ENCODE measurements at places on chromosomes 16 and 17. TPM values are rescaled to one million over a fixed set of nuclear protein-coding genes. Genes with fewer than 3 reads are reported as not detected.

DNA sequence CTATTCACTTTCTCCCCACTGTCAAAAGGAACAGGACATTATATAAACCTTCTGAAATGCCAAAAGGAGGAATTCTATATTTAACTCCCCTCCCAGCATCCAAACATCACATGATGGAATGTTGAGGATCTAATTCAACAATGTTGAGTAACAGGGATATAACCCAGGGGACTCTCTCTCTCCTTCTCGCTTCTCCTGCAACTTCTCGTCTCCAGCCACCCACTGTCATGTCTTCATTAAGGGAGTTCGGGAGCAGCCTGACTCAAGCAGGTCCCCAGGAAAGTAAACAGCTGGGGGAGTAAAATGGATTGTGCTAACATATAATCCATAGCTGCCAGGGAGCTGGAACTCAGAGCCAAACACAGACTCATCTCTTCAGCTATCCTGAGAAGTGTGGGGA is 51.7 kb downstream of the GRIN2A start:
- H3K4me1 ChIP-seq = no peaks in the 10 kb centered on the region
- no peak overlapping the region for H3K4me3 ChIP-seq
- no peaks in the 10 kb centered on the region for H3K36me3 ChIP-seq
- DNase-seq = no peak
- no peaks in the 10 kb centered on the region for H3K27me3 ChIP-seq

- H3K4me3 ChIP-seq = no peak overlapping the region
- peak; percentile 18 for DNase-seq
- no peaks in the 10 kb centered on the region for H3K36me3 ChIP-seq
- no peak overlapping the region for H3K27ac ChIP-seq
These were observed 8.7 kb downstream of the CLEC19A start for GRCh38 chr16:19294156-19294649.

DNA sequence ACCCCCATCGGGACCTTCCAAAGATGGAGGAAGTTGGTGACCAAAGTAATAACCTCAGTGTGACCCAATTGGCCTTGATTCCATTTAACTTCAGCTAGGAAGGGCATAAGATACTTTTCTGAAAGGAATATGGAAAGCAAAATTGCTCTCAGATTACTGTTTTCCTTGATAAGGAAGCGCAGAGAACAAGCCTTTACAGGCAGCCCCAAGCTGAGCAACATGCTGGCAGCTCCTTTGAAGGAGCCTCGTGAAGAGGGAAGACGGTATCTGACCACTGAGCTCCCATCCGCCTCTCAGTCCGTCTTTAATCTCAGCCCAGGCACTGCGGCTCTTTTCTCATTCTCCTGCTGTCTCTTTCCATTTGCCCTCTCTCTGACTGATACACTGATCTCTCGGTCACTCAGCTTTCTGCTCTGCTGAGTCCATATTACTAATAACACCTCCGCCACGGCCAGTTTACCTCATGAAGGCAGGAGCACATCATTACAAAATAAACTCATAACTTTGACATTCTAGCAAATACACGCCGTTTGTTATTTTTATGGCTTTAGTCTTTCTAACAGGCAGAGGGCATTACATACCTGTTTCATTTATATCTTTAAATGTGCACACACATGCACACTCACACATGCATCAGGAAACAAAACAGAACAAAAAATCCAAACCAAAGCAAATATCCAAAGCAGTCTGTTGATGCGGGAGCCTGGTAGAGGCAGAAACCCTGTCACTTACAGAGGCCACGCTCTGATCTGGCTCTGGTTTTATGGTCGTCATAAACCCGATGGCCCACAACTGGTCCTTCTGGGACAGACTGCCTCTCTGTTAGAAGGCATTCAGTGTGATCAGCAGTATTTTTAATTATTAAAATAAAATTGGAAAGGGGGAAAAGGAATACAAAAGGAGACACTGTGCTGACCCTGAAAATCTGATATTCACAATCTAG is 183.2 kb downstream of the AATF start:
- no peaks in the 10 kb centered on the region for H3K27me3 ChIP-seq
- H3K27ac ChIP-seq = no peak overlapping the region
- H3K4me1 ChIP-seq = no peaks in the 10 kb centered on the region
- peaks cover 7% of the 10 kb centered on the region for H3K36me3 ChIP-seq
- DNase-seq = no peak
- H3K4me3 ChIP-seq = no peak overlapping the region

GRCh38 chr16:74902161-74902560 is 82.8 kb downstream of the WDR59 start:
- H3K27me3 ChIP-seq = no peaks in the 10 kb centered on the region
- H3K27ac ChIP-seq = no peak overlapping the region
- H3K36me3 ChIP-seq = peaks cover 48% of the 10 kb centered on the region
- H3K4me3 ChIP-seq = no peak overlapping the region
- no peak for DNase-seq

DNA sequence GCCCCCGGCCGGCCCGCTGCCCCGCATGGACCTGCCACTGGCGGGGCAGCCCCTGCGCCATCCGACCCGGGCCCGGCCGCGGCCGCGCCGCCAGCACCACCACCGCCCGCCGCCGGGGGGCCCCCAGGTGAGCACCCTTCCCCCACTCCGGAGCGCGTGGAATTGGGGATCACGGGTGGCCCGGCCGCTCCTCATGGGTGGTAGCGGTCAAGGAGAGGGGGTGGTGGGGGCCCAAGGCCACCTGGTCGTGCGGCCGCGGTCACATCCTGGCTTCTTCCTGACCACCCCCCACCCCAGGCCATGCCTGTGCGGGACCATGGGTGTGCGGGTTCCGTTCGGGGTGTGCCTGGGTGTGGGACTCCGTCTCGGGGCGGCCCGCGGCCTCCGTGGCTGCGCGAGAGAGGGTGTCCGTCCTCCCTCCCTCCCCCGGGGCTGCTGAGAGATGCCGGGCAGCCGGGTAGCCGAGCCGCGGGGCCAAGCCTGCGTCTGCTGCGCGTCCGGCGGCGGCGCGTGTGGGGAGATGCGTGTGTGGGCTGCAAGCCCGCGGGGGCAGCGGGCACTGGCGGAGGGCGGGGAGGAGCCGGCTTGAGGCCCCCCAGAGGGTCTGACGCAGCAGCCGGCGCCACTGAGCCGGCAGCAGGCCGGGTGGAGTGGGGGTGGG is 6.8 kb downstream of the ACD start:
- H3K36me3 ChIP-seq = peaks cover 63% of the 10 kb centered on the region
- DNase-seq = no peak
- H3K27ac ChIP-seq = no peak overlapping the region
- H3K4me1 ChIP-seq = peaks cover 15% of the 10 kb centered on the region
- H3K27me3 ChIP-seq = no peaks in the 10 kb centered on the region

DNA sequence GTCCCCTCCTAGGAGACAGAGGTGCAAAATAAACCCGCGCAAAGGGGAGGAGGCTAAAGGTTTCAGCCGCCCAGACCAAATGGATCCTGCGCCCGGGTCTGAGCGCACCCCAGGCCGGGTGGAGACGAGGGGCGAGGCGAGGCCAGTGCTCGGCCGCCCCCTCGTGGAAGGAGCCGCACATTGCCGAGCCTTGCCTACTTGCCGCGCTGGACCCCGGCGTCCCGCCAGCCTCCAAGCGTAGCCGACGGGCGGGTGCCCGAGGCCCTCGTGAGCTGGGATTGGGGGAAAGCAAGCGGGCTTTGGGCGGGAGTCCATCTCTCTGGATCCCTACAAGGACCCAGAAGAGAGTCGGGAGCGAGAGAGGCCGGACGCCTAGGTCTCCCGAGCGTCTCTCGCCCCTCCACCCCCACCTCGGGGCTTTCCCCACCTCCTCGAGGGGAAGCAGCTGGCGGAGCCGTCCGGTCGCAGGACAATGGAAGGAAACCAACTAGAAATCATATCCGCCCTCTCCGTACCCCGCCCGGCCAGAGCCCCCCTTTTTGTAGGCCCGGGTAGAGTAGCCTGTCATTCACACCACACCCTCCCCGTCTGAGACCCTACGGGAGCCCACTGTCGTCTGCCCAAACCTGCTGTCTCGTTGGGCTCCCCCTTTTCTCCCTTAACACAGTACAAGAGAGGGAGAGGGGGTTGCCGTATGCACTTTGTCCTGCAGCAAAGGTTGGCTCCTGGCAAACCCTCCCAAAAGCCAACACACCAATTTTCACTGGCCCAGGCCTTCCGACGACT is 664 bp upstream of the BCL6B start:
- DNase-seq = peak; percentile 85
- H3K27ac ChIP-seq = peak overlapping the region; percentile 54
- H3K27me3 ChIP-seq = peaks cover 1% of the 10 kb centered on the region
- H3K36me3 ChIP-seq = peaks cover 10% of the 10 kb centered on the region
- peak overlapping the region; percentile 48 for H3K4me3 ChIP-seq

- no peak overlapping the region for H3K4me3 ChIP-seq
- no peaks in the 10 kb centered on the region for H3K4me1 ChIP-seq
- peaks cover 2% of the 10 kb centered on the region for H3K27me3 ChIP-seq
- H3K27ac ChIP-seq = no peak overlapping the region
- DNase-seq = no peak
These were observed 221.1 kb upstream of the GSE1 start for GRCh38 chr16:85391769-85392583.

DNA sequence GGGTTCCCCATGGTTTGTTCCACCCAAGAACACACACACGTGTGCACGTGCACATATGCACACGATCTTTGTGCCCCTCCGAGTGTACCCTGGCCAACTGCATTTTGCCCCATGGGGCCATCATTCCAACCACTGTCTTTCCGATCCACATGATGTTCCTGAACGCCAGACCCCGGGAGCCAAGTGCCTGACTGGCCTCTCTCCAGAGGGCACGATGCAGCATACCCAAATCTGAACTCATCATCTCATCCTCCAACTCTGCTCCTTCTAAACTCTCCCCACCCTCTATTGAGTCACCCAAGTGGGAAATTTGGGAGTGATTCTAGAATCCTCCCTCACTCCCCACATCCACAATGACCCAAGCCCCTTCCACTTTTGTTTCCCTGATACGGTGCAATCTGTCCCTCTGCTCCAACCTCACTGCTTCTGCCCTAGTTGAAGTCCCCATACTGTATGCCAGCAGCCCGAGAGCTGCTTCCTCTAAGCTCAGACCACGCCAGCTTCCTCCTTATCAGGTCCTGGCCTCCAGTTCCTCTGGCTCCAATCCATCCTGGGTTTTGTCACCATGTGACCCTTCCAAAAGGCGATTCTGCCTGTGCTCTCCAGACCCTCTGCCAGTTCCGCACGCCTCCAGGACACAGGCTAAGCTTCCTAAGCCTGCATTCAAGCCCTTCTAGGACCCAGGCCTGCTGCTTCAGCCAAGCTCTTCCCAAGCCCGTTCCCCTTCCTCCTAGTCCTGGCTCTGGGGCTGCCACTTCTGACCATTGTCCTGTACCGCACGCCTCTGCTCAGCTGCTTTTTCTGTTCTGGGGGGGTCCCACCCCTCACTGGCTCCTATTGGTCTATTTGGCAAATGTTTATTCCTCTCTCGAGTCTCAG is 10.1 kb upstream of the TMEM208 start:
- H3K4me1 ChIP-seq = peaks cover 12% of the 10 kb centered on the region
- DNase-seq = no peak
- H3K27ac ChIP-seq = no peak overlapping the region
- no peaks in the 10 kb centered on the region for H3K27me3 ChIP-seq
- no peak overlapping the region for H3K4me3 ChIP-seq

DNA sequence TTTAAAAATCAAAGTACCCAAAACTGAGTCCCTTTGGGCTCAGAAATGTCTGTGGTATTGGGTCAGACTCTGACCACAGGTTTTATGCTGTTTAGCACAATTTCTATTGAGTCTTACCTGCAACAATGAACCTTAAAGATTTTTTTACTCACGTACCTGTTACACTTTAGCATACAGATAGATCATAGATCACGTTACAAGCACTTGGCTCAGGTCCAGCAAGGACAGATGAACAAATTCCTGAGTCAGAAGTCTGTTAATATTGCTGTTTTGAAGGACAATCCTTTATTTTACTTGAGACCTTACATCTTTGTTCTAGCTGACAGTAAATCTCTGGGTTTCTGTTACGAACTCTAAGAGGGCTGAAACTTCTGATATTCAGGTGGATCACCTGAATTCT is 12.8 kb downstream of the SLC7A6OS start:
- no peak for DNase-seq
- H3K27ac ChIP-seq = no peak overlapping the region
- peaks cover 81% of the 10 kb centered on the region for H3K36me3 ChIP-seq
- no peaks in the 10 kb centered on the region for H3K27me3 ChIP-seq

GRCh38 chr17:3959295-3959899 is 4.8 kb downstream of the ATP2A3 start:
- peak overlapping the region; percentile 26 for H3K27ac ChIP-seq
- H3K36me3 ChIP-seq = peaks cover 50% of the 10 kb centered on the region
- H3K27me3 ChIP-seq = no peaks in the 10 kb centered on the region
- no peak for DNase-seq
- peaks cover 59% of the 10 kb centered on the region for H3K4me1 ChIP-seq

- H3K36me3 ChIP-seq = no peaks in the 10 kb centered on the region
- no peak overlapping the region for H3K27ac ChIP-seq
- DNase-seq = no peak
- H3K4me3 ChIP-seq = no peak overlapping the region
- H3K27me3 ChIP-seq = no peaks in the 10 kb centered on the region
- no peaks in the 10 kb centered on the region for H3K4me1 ChIP-seq
These were observed 85.7 kb downstream of the MGAT5B start for GRCh38 chr17:76953946-76954345.

MAPK7 gene
- total RNA-seq = 41.4 TPM

SLC16A6 gene
- total RNA-seq = 10.8 TPM

IL21R gene
- total RNA-seq = 29.2 TPM

ZG16 gene
- total RNA-seq = not detected

NTN3 gene
- total RNA-seq = not detected

WNK4 gene
- total RNA-seq = 0.18 TPM

Data from activated CD4-positive, alpha-beta memory T cell treated with anti-CD3 and anti-CD28 coated beads, Interleukin-2, amount 10 ng/mL, durations not matched to agents 7 days and 5 days (primary cell).